ENCODE measurements at places on chromosomes 12 and 14.

DNA sequence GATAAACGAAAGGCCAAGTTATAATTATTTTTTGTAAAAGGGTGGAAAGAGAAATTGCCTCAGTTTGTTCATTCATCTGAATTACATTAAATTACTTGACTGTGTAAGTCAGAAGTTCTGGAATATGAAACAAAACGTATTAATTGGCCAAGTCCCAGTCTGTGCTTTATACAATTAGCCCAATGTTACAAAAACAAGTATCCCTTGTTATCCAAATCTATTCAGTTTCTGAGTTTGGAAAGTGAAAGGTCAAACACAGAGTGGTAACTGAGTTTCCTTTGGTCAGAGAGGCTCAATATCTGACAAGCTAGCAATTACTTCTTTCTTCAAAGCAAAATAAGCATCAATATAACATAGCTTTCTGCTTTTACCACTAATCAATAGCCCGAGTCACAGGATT lies 62.6 kb downstream of the SPPL3 start:
- DNase-seq: no peak

GRCh38 chr12:122724641-122725243 lies 5.9 kb downstream of the HCAR1 start:
- no peak for DNase-seq

DNA sequence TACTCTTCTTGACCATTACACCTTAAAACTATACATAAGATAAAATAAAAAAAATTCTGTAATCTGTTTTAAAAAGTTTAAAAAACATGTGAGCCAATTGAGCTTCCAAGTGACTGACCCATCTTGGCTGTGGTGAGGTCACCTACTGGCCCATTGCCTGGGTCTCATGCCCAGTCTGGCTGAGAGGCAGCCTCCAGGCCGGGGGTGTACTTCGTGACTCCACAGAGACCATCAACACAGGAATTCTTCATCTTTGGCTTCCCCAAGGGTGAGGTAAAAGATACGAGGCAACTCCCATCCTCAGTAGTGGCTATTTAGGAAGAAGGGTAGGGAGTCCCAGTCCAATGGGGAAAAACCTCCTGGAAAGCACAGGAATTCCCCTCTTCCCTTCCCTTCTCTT lies 113.2 kb downstream of the APAF1 start:
- DNase-seq: peak; percentile 14

GRCh38 chr14:20388159-20388558 lies 25.1 kb downstream of the TEP1 start:
- DNase-seq: no peak

DNA sequence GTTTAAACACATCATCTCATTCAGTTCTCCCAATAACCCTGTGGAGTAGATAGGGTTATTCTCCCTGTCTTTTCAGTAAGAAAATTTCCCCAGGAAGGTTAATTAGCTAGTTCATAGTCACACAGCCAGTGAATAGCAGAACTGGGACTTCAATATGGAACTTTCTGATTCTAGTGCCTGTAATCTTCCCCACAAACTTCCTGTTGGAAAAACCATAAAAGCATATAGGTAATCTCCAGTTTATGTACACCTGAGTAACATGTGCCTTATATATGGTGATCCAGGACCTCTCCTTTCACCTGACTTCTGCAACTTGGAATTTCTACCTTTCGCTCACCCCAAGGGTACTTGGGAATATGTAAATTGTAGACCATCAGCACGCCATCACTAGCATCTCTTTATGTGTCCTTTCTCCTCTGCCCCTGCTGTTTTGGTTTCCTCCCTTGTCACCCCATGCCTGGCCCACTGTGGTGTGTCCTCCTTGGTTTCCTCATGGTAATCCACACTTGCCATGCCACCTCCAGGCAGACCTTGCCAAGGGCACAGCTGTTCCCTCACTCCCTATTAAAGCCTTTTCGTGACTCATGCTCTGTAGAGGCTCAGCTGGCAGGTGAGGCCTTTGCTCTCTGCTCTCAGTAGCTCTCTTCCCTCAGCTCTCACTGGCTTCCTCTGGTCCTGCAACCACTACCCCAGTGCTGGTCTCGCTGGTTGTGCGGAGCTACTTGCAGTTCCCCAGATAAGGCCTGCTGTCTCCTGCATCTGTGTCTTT lies 16.7 kb downstream of the TBC1D30 start:
- no peak for DNase-seq

- DNase-seq: no peak
Observed at GRCh38 chr12:29152223-29152868, 3.3 kb downstream of the FAR2 start.

GRCh38 chr12:27123642-27124041 lies 41.3 kb upstream of the C12orf71 start:
- no peak for DNase-seq

DNA sequence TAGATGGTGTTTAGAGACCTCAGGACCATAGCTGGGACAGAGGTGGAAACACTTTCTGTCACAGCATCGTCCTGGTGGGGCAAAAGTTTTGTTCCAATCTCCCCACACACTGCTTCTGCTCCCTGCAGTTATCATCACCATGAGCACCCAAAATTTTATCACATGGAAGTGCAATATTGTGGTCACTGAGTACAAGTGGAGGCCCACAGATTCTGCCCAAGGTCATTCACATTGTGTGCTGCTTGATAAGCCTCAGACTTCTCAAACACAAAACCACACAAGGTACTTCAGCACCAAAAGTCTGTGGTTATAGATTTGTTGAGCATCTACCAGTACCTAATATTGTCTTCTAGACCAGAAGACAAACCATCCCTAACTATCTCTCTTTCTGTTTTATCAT lies 554 bp upstream of the KRT77 start:
- DNase-seq: no peak

- no peak for DNase-seq
Observed at GRCh38 chr12:10369557-10370415, 20.1 kb downstream of the KLRK1 start.

GRCh38 chr12:3631759-3632158 lies 121.2 kb downstream of the CRACR2A start:
- DNase-seq: no peak

DNA sequence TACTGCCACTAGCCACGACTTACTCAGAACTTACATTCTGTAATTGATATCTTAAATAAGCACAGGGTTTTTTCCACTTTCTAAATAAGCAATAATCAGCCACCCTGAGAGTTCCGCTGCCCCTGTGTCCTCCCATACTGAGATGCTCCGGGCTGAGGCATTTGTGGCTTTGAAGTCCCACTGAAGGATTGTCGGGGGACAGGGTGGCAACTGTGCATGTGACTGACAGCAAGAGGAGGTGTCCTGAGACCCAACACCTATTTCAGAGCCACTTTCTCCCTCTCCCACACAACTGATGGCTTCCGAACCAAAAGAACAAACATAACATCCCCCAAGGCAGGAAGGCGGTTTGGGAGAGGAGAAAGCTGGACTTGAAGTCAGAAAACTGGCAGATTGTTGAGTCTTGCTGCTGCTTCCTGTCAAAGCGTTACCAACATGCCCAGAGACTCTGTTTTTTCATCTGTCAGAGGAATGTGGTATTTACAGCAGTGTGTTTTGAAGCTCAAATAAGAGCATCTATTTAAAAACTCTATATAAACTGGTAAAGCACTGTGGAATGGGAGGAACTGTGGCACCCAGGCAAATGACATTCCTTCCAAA lies 157.9 kb upstream of the FKBP4 start:
- DNase-seq: no peak

- no peak for DNase-seq
Observed at GRCh38 chr12:132661972-132662371, 25.2 kb downstream of the POLE start.

DNA sequence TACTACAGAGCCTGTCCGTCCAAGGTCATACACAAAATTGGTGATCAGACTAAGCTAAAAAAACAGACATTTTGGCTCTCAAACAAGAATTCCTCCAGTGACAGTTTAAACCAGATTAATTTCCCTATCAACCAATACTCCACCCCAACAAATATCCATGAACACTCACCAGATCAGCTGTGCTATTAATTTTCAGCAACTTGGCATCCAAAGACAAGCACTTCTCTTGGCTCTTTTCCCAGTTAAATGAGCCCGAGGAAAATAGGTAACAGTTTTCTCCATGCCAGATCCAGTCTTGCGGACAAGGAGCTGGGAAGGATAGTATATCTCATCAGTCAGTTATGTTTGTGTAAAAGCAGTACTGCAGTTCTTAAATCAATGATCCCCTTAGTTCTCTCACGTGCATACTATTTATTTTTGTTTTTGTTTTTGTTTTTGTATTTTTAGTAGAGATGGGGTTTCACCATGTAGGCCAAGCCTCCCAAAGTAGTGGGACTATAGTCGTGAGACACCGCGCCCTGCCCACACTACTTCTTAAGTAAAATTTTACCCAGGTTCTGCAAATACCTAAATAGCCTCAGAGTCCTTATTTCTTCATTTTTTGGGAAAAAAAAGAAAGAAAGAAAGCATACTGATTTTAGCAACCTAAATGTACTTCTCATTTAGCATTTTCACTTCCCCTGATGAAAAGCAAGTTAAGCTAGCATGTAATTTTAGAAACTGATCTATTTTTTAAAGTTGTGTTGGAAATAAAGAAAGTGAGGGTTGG lies 11.1 kb downstream of the OLR1 start:
- DNase-seq: no peak

Measured in H9 (cell line).